Suppressor macrophage treated with lipopolysaccharide for 4 hours (primary cell): ENCODE measurements at places on chromosomes 6 and 20.

GRCh38 chr20:35635652-35636051 lies 20.0 kb downstream of the SPAG4 start:
- no peak for DNase-seq

DNA sequence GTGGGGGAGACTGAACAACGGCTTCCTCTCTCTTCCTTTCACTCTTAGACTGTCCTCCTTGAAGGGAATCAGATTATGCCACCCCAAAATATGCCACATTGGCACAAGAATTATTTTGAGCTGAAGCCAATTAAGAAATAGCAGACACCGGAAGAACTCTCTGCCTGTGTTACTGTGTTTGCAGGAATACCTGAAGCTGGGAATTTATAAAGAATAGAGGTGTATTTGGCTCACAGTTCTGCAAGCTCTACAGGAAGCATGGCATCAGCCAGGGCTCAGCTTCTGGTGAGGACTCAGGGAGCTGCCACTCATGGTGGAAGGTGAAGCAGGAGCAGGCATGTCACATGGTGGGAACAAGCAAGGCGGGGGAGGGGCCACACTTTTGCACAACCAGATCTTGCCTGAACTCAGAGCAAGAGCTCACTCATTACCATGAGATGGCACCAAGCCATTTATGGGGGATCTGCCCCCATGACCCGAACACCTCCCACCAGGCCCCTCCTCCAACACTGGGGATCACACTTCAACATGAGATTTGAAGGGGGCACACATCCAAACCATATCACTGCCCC lies 46.0 kb downstream of the PCNA start:
- peak; percentile 48 for DNase-seq

GRCh38 chr6:37039958-37040357 lies 34.5 kb downstream of the FGD2 start:
- DNase-seq = no peak

- peak; percentile 23 for DNase-seq
These were observed 318.0 kb downstream of the GRIK2 start for GRCh38 chr6:101711518-101711917.

GRCh38 chr6:484086-484745 lies 92.7 kb downstream of the IRF4 start:
- DNase-seq = peak; percentile 5

DNA sequence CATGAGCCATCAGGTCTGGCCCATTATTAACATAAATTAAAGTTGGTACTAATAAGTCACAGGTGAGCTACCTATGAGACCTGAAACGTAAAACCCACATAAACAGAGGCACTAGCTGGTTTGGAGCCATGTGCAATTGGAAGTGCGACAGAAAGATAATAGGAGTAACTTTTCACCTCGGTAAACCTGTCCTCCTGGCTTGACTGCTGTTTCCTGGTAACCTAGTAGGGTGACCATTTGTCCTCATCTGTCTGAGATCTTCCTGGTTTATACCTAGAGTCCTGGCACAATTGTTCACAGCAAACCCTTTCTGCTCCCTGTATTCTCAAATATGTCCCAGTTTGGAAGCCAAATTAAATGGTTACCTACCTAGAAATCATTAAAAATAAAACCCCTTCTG lies 7.4 kb downstream of the TBC1D20 start:
- DNase-seq = no peak

GRCh38 chr6:170222498-170223471 lies 68.1 kb downstream of the DLL1 start:
- DNase-seq = no peak

- peak; percentile 35 for DNase-seq
These were observed 4.5 kb downstream of the SOX4 start for GRCh38 chr6:21597801-21598673.

GRCh38 chr6:31877125-31877650 lies 1.6 kb downstream of the SLC44A4 start:
- no peak for DNase-seq

DNA sequence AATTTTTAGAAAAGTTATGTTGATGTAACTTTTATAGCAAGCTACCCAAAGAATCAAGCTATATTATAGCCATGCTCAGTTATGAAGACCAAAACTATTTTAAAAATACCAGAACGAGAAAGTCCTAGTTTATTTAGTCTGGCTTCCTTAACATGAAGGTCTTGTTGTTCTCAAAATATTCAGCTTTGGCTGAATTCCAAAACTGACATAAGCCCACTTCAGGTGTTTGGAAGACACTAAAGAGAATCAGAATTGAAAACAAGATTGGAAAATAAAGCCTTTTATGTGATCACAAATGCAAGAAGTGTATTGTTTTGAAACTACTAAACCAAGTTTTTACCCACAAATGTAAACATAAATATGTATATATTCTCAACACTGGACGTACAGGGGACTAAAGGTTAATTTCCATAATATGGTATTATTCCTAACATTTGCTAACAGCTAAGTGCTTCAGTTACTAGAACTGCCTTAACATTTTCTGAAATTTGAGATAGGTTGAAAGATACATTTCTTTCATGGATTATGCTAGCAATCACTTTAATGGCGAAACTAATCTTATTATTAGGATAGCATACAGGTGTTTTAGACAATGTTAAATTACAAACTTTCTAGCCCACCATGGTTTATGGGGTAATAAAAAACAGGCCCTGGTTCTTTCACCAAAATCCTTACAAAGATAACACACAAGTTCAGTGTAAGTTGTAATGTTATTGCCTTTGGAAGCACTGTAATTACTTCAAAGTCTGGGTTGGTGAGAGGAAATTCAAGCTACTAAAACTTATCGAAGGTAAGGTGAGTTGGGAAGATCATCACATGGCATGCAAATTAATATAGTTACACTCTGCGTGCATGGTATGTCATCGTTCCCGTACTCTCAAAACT lies 1.6 kb downstream of the MAP3K5 start:
- DNase-seq = no peak
